Tongue (tissue), 3 donors: ENCODE measurements at places on chromosomes 4 and X.
A peak's percentile ranks its signal among the peaks of the same experiment; 100 is the strongest.

- peak; percentile 22 for DNase-seq
These were observed 22.8 kb downstream of the CFAP99 start for GRCh38 chr4:2441393-2442174.

DNA sequence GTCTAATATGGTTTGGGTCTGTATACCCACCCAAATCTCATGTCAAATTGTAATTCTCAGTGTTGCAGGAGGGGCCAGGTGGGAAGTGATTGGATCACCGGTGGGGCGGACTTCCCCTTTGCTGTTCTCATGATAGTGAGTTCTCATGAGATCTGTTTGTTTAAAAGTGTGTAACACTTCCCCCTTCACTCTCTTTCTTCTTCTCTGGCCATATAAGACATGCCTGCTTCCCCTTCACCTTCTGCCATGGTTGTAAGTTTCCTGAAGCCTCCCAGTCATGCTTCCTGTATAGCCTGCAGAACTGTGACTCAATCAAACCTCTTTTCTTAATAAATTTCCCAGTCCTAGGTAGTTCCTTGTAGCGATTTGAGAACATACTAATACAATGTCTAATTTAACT, 19.7 kb upstream of the SCRG1 start:
- DNase-seq = no peak

GRCh38 chr4:174406383-174406782, 115.9 kb downstream of the HPGD start:
- DNase-seq = peak; percentile 22

- DNase-seq = no peak
These were observed 53.3 kb downstream of the BMP15 start for GRCh38 chrX:50963842-50964241.
